ENCODE measurements at places on chromosomes 11 and 22. TPM values are rescaled to one million over a fixed set of nuclear protein-coding genes. Genes with fewer than 3 reads are reported as not detected.

The SLC16A8 gene
- total RNA-seq = not detected

The BAIAP2L2 gene
- total RNA-seq = 2.4 TPM

The PRSS23 gene
- 197 TPM for total RNA-seq

The TPH1 gene
- total RNA-seq = under 0.01 TPM

The BARX2 gene
- not detected for total RNA-seq

The GGT5 gene
- 173 TPM for total RNA-seq

The FBLN1 gene
- 9.7 TPM for total RNA-seq

The CRYBA4 gene
- not detected for total RNA-seq

The KCNK4 gene
- total RNA-seq = not detected

The POTEH gene
- total RNA-seq = not detected

The C11orf86 gene
- not detected for total RNA-seq

The HTR3A gene
- total RNA-seq = not detected

The TEX54 gene
- not detected for total RNA-seq

The SELENOM gene
- 390 TPM for total RNA-seq

The NLRP10 gene
- total RNA-seq = not detected

The OLFML1 gene
- 5.6 TPM for total RNA-seq

The FOLH1 gene
- not detected for total RNA-seq

The KCNQ1OT1 gene
- total RNA-seq = 1.4 TPM

The TRIM29 gene
- total RNA-seq = not detected

The ART1 gene
- total RNA-seq = not detected

The VSIG10L2 gene
- total RNA-seq = not detected

The GRIA4 gene
- total RNA-seq = not detected

The NCR3LG1 gene
- 8.7 TPM for total RNA-seq

The SPON1 gene
- total RNA-seq = 52.2 TPM

The RIMBP3C gene
- 0.18 TPM for total RNA-seq

The MS4A8 gene
- total RNA-seq = not detected

The AIFM3 gene
- total RNA-seq = not detected

The CASP5 gene
- total RNA-seq = not detected

The CRYBB3 gene
- total RNA-seq = not detected

The MMP7 gene
- not detected for total RNA-seq

The CENATAC gene
- 6.3 TPM for total RNA-seq

The TSPAN18 gene
- total RNA-seq = 2.7 TPM

The UPB1 gene
- total RNA-seq = not detected

All from cardiac atrium fibroblast (primary cell).